ENCODE measurements at places on chromosomes 13 and 19.

- DNase-seq: no peak
Measured at GRCh38 chr19:11813703-11814028, 407 bp upstream of the ZNF440 start.

- DNase-seq: no peak
Measured at GRCh38 chr13:34756572-34756971, 185.5 kb upstream of the NBEA start.

- no peak for DNase-seq
Measured at GRCh38 chr19:13463296-13463695, 43.0 kb downstream of the CACNA1A start.

GRCh38 chr13:19959141-19959830, 759 bp downstream of the ZMYM2 start:
- peak; percentile 59 for DNase-seq

- DNase-seq: no peak
Measured at GRCh38 chr19:16019691-16020448, 56.4 kb upstream of the TPM4 start.

Measured in activated T-helper 9 cell treated with anti-CD3 and anti-CD28 coated beads, Interleukin-2, amount 50 U/mL, for 16 hours (primary cell).